ACHN (cell line): ENCODE measurements at places on chromosomes 16 and 17.
A peak's percentile ranks its signal among the peaks of the same experiment; 100 is the strongest.

- DNase-seq: no peak
Measured at GRCh38 chr16:76114681-76115080, 162.5 kb upstream of the CNTNAP4 start.

DNA sequence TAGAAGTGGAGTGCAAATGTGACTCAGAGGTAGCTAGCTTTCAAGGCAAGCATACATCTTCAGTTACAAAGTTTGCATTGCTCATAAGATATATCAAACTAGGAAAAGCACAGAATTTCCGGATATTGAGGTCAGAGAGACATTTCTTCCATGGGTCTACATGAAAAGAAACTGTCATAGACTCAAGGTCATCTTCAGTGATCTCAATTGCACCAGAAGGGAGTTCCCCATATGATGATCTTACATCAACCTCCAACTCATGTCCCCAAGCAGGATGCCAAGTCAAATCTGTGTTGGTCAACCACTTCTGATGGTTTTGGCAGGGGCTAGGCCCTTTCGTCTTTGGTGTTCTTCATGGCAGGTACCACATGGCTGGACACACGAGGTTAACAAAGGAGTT is 459.9 kb upstream of the MAF start:
- DNase-seq: no peak

DNA sequence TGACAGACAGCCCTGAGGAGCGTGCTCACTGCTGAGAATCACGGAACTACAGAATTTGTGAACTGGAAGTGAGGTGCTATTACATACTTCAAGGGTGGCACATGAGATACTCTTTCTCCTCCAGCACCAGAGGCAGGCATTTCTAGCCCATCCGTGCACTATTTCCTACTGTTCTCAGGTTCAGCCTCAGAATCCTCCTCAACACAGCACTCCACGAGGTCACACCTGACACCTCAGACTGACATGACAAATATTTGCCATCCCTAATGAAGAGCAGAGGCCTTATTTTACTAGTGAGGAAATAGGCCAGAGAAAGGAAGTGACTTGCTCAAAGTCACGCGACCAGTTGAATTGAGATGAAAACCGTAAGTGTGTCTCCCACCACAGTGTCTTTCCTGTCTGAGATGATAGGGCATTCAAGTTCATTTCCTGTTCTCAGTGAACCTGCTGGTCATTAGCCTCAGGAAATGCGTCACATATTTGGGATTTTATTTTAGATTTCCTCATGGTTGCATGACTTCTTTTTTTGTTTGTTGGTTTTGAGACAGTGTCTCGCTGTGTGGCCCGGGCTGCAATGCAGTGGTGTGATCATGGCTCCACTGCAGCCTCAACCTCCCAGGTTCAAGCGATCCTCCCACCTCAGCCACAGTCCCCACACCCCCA is 23.6 kb downstream of the SEZ6 start:
- DNase-seq: no peak

- no peak for DNase-seq
Measured at GRCh38 chr16:10579575-10579964, 828 bp downstream of the EMP2 start.

- DNase-seq: no peak
Measured at GRCh38 chr16:50124769-50125168, 28.3 kb upstream of the TENT4B start.

- DNase-seq: no peak
Measured at GRCh38 chr17:48815311-48815710, 1.7 kb downstream of the TTLL6 start.

DNA sequence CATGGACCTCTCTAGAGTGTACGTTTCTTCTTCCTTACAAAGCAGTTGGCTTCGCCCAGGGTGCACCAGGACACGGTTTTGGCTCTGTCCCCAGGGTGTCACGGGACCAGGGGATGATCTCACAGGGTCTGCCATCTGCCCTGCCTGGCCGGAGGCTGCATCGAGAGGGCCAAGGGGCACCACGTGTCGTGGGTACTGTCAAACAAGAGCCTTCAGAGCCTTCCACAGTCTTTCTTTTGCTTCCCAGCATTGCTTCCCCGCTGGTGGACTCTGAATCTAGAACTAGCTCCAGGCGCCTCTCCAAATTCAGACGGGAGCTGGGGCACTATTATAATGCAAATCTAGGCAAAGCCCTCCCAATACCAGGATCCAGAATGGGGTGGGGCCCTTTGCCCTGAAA is 47.9 kb downstream of the MAPT start:
- no peak for DNase-seq

DNA sequence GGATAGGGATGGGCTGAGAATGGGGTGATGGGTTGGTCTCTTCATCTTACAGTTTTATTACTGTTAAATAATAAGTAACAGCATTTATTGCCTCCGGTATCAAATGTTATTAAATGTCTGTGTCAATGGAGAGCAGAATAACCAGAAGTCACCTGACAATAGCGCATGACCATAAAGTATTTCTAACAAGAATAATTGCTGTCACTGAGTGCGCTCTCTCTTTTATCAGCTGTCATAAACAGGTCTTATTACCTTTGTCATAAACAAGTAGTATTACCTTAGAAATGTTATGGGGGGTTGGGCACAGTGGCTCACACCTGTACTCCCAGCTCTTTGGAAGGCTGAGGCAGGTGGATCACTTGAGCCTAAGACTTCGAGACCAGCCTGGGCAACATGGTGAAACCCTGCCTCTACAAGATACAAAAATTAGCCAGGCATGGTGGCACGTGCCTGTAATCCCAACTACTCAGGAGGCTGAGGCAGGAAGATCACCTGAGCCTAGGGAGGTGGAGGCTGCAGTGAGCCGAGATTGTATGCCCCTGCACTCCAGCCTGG is 120.6 kb downstream of the MAP2K6 start:
- DNase-seq: no peak

GRCh38 chr16:48262631-48263030 is 15.3 kb upstream of the ABCC11 start:
- no peak for DNase-seq

- peak; percentile 64 for DNase-seq
Measured at GRCh38 chr17:5785867-5786509, 201.7 kb upstream of the NLRP1 start.

- no peak for DNase-seq
Measured at GRCh38 chr17:21463779-21464407, 87.7 kb downstream of the KCNJ12 start.

GRCh38 chr16:56715126-56715525 is 14.8 kb upstream of the NUP93 start:
- DNase-seq: no peak

GRCh38 chr16:11098601-11099390 is 154.4 kb downstream of the CLEC16A start:
- DNase-seq: no peak

GRCh38 chr17:30429155-30429554 is 48.1 kb upstream of the GOSR1 start:
- DNase-seq: peak; percentile 16

GRCh38 chr16:28277537-28278388 is 14.6 kb upstream of the SBK1 start:
- peak; percentile 83 for DNase-seq

- DNase-seq: no peak
Measured at GRCh38 chr16:69931631-69932030, 19.5 kb upstream of the CLEC18A start.

- DNase-seq: no peak
Measured at GRCh38 chr17:41762841-41763240, 23.7 kb downstream of the JUP start.

GRCh38 chr17:76388966-76389888 is 4.8 kb downstream of the SPHK1 start:
- no peak for DNase-seq

DNA sequence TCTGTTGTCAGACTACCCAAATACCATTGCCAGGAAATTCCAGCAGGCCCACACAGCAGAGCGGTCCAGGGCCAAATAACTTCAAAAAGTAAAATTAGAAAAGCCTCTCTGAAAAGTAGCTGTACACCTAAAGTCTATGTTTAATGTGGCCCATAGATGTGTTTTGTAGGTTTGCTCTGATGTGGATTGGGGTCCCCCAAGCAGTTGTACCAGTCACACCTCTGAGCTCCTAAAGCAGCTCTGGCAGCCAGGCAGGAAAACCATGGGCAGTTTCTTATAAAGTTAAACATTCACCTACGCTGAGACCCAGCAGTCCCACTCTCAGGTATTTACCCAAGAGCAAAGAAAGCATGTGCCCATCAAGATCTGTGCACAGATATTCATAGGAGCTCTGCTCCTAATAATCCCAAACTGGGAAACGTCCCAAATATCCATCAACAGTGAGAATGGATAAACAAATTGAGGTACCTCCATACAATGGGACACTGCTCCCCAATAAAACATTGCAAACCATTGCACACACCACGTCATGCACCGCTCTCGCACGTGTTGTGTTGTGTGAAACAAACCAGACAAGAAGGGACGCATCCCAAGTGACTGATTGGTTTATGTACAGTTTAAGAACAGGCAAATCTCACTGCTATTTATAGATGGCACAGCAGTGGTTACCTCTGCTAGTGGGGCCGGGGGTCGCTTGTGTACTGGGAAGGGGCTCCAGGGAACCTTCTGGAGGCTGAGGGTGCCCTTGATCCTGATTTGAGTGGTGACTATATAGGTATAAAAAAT is 15.8 kb upstream of the PRM1 start:
- DNase-seq: no peak

GRCh38 chr16:20720251-20720650 is 21.4 kb downstream of the THUMPD1 start:
- DNase-seq: no peak

DNA sequence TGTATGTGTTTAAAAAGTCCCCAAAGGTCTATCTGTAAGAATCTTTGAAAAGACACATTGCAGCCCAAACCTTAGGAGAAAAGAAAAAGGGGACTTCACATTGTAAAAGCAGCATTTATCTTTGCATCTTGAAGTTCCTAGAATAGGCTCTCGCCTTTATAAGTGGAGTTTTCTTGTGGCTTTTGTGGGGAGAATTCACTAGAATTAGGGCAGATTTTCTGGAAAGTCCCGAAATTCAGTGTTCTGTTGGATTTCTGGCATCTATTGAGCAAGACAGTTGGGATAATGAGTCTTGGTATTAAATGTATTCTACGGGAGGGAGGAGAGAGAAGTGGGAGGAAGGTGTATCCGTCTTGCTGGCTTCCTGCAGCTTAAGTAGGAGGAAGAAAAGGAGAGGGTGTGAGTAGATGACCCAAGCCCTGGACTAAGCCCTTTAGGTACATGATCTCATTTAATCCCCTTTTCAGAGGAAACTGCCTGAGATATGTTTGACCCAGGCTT is 62.6 kb downstream of the PRKCA start:
- DNase-seq: no peak

- DNase-seq: no peak
Measured at GRCh38 chr17:35808240-35808961, 883 bp upstream of the TAF15 start.

GRCh38 chr16:81528256-81528655 is 83.6 kb downstream of the CMIP start:
- no peak for DNase-seq

GRCh38 chr17:4519361-4519788 is 20.7 kb downstream of the SPNS2 start:
- no peak for DNase-seq

DNA sequence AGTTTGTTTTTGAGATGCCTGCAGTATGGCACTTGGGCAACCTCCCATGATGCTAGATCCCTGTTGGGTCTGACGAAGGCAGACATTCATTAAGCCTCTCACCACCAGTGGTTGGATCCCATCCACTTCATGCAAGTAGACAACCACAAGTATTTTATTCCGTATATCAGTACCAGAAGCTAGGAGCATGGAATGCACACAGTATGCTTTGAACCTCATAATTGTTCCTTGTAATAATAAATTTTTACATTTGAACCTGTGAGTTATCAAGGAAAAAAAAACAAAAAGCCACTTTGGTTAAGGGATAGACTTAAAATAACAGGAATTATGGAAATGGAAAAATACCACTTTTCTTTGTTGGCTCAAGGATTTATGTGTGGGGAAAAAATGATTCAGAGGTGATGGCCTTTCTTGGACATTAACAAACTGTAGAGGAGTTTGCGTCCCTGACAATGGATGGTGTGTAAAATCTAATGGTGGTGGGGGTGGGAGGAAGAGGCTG is 107.1 kb upstream of the KCNJ16 start:
- DNase-seq: no peak

GRCh38 chr16:30603945-30604315 is 6.3 kb downstream of the ZNF689 start:
- DNase-seq: no peak

- DNase-seq: no peak
Measured at GRCh38 chr16:22938647-22939046, 124.7 kb downstream of the HS3ST2 start.

GRCh38 chr16:9060225-9060624 is 31.2 kb upstream of the HAPSTR1 start:
- no peak for DNase-seq

DNA sequence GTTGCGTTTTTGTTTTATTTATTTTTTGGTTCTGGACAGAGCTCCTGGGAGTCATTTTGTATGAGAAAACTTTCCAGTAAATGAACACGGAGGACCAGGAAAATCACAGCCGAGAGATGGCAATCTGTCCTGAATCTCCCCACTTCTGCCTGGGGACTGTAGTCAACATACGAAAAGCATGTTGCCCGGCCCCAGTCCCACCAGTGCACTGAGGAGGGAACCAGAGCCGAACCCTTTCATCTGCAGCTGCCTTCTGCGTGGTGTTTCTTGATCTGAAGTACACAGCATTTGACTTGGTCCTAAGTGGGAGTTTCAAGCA is 18.9 kb downstream of the SNX11 start:
- DNase-seq: no peak

GRCh38 chr17:74491626-74492025 is 25.2 kb downstream of the CD300A start:
- no peak for DNase-seq

DNA sequence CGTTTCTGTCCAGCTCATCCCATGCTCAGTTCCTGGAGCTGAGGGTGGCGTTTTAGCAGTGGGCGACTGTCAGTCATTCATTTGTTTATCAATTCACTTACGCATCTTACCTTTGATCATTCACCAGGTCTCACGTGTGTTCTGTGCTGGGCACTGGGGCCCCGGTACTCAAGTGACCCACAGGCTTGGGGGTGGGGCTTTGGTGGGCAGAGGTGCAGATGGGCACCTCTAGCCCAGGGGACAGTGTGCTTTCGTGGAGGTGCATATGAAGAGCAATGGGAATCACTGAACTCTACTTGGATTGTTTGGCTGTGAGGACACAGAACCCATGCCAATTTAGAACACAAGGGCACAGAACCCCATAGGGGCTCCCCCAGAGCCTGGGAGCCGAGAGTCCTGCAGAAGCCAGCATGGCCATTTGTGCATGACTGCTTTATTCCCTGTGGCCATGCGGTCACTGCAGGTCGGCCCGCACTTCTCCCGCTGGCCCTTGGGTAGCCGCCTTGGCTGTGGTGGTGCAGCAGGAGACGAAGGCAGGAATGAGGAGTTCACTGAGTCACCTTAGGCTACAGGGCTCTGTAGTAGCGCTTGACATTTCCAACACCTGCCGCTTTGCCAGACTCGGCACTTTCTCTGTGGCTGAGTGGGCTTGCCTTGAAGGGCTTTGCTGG is 144.6 kb downstream of the SNX29 start:
- DNase-seq: no peak

GRCh38 chr16:19874851-19875546 is 9.6 kb downstream of the GPRC5B start:
- no peak for DNase-seq
